ENCODE measurements at places on chromosomes 13 and 19.

- no peak for DNase-seq
These were observed 139.4 kb upstream of the TSC22D1 start for GRCh38 chr13:44715287-44716230.

DNA sequence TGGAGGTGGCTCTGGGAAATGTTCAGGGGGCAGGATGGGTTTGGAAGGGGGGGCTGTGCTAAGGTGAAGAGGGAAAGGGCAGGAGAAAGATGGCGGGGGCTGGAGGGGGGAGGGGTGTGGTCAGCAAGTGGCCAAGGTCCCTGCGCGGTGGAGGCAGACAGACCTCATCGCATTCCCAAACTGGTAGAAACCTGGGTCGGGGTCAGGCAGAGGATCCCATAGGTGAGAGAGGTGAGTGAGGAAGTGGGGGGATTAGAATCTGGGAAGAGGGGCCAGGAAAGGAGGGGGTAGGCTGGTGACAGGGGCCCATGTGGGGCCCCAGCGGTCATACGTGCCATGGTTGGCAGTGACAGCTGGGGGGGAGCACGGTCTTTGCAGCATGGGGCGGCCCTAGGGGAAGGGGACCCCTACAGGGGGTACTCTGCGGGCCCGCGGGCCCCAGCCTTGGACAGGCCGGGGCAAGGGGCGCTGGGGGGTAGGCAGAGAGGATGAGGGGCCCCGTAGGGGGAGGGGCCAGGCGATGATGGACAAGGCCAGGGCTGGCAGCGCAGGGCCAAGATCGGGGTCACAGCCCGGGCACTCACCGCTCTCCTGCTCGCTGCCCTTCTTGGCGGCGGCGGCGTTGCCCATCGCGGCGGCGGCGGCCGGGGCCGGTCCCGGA, 514 bp downstream of the PRKACA start:
- no peak for DNase-seq

- DNase-seq = peak; percentile 10
These were observed 26.2 kb downstream of the OPA3 start for GRCh38 chr19:45558399-45558878.

DNA sequence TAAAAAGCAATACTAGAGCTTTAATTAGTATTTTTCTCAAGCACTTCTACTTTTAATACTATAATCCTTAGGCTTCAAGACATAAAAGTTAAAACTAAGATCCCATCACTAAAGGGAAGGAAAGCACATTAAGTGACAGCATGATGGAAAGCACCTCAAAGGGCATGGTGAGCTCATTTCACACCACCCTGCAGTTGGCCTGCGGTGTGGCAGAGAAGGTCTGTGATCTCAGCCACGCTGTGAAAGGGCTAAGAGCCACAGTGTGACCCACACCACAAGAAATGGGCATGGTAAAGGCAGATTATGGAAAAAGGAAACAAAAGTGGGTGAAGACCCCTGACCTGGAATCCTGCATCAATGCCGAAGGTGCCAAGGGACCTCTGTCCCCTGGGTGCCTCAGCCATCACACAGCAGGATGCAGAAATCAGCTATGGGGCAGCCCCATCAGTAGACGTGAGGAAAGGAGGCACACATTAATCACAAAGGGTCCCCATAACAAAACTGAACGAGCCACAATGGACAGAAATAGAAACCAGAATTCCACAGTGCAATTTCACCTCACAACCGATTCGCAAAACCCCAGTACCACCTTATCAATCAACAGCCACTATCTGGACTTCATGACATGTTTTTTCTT, 33.6 kb downstream of the TUBGCP3 start:
- DNase-seq = no peak

DNA sequence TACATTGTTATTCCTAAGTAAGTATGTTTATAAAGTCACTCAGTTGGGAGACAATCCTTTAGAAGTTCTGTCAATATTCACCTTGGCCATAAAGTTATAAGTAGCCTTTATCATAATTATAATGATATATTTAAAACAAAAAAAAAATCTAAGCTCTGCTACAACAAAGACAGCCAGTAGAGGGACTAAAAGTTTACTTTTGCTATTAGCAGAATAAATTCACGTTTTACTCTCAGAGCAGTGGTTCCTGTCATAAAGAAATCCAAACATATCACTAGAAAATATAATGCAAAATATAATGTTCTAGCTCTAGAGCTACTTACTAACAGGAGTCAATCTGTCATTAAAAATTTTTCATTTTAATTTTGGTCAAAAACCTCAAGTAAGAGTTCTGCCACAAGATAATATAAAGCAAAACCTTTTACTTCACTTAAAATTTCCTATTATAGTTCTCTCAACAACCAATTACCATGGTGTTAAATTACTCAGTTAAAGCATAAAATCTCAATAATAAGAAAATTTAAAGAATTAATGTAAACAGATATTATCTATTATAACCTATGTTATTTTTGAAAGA, 17.7 kb downstream of the INTS6 start:
- DNase-seq = no peak
